T-helper 2 cell treated with Interferon-gamma antibody and Interleukin-4, amounts not matched to agents 5 μg/mL and 100 μg/mL, for 36 hours (primary cell): ENCODE measurements at places on chromosomes 1 and 21.
A peak's percentile ranks its signal among the peaks of the same experiment; 100 is the strongest.

DNA sequence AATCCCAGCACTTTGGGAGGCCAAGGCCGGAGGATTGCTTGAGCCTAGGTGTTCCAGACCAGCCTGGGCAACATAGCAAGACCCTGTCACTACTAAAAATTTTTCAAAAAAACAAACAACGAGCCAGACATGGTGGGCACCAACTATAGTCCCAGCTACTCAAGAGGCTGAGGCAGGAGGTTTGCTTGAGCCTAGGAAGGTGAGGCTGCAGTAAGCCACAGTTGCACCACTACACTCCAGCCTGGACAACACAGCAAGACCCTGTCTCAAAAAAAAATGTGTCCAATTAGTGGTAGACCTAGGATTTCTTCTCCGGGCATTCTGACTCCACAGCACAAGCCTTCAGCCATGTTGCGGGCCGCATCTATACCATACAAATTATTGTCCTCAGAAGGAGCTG lies 6.7 kb upstream of the IGSF8 start:
- H3K27me3 ChIP-seq, result peaks cover 4% of the 10 kb centered on the region
- no peak for DNase-seq
- H3K4me1 ChIP-seq, result peaks cover 9% of the 10 kb centered on the region
- H3K36me3 ChIP-seq, result no peaks in the 10 kb centered on the region
- H3K27ac ChIP-seq, result no peak overlapping the region
- H3K4me3 ChIP-seq, result no peak overlapping the region

GRCh38 chr1:5917591-5918274 lies 74.5 kb downstream of the NPHP4 start:
- H3K27me3 ChIP-seq, result no peaks in the 10 kb centered on the region
- no peak for DNase-seq

DNA sequence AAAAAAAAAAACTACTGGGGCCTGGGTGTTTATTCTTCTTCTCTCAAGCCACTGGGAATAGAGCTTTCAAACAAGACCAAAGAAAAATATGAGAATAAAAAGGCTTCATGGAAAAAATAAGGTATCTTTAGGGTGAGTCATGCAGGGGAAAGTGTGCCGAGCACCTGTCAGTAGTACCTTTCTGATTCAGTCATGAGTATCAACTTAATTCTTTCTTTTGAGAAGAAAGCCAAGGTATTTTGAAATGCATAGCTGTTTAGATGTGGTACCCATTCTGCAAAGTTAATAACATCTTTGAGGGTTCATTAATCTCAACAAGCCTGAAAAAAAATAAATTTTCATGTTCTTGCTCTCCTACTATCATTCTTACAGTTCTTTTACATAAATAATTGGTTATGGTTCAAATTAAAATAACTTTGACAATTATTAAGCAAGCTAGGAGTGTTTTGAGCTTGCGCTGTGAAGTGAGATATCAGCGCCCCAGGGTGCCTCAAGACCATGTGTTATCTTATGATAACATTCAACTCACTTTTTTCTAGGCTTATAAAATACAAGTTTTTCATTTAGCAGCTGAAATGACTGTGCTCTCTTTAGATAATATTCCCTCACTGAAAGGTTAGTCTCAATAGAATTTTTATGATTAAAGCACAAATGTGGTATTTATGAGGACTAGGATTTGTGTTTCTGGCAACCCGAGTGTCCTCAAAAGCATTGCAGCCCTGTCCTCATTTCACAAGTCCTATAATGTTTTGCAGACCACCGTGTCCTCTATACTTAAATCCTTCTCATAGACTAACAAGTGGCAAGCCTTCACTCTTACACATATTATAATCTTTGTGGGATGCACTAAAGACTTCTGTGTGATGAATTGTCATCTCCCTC lies 138.6 kb downstream of the SLC44A5 start:
- DNase-seq, result no peak
- H3K4me1 ChIP-seq, result no peaks in the 10 kb centered on the region
- no peaks in the 10 kb centered on the region for H3K27me3 ChIP-seq
- no peak overlapping the region for H3K4me3 ChIP-seq

DNA sequence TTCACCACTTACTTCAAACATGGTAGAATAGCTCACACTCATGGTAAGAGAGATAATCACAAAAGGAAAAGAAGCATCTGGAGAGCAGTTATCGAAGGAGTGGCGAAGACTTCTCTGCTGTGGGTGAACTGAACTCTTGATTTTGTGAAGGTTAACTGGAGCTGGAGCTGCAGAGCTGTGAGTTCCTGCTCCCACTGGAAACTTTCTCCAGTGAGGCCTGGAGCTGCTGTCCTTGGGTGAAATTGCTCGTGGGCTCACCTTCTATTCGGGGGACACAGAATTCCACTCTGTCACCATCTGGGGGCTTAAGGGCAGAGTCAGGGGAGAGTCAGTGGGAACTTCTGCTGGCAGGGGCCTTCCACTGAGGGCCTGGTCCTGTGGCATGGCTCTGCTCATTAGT lies 45.9 kb downstream of the MAB21L3 start:
- no peak overlapping the region for H3K27ac ChIP-seq
- no peak overlapping the region for H3K4me3 ChIP-seq
- no peaks in the 10 kb centered on the region for H3K36me3 ChIP-seq

DNA sequence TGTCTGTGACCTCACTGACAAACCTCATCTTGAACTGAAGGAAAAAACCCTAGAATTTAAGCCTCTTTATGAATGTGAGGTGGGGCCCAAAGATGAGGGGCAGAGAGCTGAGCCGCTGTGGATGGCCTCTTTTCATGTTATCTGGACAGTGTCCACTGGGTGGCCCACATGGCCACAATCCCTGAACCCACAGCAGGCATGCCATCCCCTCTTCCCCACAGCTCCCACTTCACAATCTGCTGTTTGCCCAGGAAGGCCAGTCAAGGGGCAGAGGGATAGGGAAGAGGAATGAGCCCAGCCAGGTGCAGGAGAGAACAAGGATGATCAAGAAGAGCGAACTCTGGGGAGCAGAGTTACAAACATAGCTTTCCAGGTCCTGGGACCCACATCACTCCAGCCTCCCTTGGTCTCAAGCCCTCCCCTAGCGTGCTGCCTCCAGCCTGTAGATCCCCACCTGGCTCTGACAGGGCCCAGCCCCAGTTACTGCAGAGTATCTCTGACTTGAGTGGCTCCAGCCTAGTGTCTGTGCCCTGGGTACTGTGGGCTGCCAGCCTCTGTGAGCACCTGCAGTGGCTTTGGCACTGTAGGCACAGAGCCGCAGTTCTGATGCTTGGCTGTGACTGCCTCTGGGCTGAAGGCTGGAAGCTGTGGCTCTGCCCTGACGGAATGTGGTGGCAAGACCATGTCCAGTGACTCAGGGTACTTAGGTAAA lies 1.9 kb upstream of the SLFNL1 start:
- H3K4me3 ChIP-seq, result no peak overlapping the region
- H3K36me3 ChIP-seq, result peaks cover 10% of the 10 kb centered on the region
- peak overlapping the region; percentile 17 for H3K27ac ChIP-seq
